ENCODE measurements at places on chromosomes 1 and 21.

GRCh38 chr21:36744560-36745231, 45.8 kb downstream of the SIM2 start:
- DNase-seq, result no peak

DNA sequence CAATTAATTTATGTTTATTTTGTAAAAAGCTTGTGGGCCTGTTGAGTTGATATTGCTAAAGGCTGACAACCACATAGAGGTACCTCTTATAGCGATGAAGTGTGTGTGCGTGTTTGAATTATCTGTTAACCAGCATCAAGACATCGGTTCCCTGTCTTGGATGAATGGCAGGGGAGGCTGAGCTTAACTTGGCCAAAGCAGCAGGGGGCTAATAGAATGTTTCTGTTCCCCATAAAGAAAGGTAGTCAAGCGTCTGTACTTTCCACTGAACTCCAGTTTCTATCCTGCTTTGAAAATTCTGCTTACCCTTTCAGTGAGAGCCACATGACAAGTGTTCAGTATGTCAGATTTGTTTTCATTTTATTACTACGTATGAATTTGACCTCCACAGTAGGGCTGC, 63.0 kb downstream of the ROR1 start:
- DNase-seq, result no peak

- DNase-seq, result no peak
Measured at GRCh38 chr1:3847081-3847480, 9.9 kb downstream of the CEP104 start.

DNA sequence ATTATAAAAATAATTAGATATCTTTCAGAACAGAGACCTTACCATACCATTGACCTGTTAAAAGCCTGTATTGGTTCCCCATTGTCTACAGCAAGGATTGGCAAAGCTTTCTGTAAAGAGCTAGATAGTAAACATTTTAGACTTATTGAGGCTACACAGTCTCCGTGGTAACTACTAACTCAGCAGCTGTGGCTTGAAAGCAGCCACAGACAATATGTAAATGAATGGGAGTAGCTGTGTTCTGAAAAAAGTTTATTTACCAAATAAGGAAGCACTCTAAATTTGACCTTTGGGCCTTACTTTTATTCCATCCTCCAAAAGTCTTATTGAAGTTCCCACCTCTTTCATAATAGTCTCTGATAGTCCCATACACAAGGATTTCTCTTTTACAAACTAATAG, 39.7 kb downstream of the NUP210L start:
- DNase-seq, result no peak

- no peak for DNase-seq
Measured at GRCh38 chr1:10419351-10419750, 10.9 kb upstream of the CENPS start.

- DNase-seq, result no peak
Measured at GRCh38 chr21:42367367-42368165, 1.2 kb upstream of the TFF1 start.

- DNase-seq, result no peak
Measured at GRCh38 chr1:225544263-225544662, 108.7 kb downstream of the ENAH start.
